Activated CD4-positive, alpha-beta T cell treated with anti-CD3 and anti-CD28 coated beads, Interleukin-2, amount 50 U/mL, for 16 hours (primary cell): ENCODE measurements at places on chromosomes 3 and 15.
A peak's percentile ranks its signal among the peaks of the same experiment; 100 is the strongest.

- DNase-seq: no peak
These were observed 74.0 kb upstream of the LINGO1 start for GRCh38 chr15:77706482-77707244.

DNA sequence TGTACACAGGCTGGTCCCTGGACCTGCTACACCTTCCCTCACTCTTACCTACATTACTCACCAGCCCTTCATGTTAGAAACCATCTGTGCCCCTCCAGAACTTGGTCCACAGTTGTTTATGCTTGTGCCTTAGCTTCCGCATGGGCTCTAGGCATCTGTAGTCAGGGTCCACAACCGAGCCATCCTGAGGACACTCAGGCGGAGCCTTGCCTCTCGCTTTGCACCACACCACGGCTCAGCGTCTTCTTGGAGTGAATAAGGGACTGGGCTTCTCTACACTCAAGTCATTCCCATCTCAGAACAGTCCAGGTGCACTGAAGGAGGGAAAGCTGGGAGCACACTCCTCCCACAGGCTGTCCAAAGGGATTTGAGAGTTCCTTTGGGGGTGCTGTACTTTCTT, 97.8 kb downstream of the HMG20A start:
- DNase-seq: no peak

DNA sequence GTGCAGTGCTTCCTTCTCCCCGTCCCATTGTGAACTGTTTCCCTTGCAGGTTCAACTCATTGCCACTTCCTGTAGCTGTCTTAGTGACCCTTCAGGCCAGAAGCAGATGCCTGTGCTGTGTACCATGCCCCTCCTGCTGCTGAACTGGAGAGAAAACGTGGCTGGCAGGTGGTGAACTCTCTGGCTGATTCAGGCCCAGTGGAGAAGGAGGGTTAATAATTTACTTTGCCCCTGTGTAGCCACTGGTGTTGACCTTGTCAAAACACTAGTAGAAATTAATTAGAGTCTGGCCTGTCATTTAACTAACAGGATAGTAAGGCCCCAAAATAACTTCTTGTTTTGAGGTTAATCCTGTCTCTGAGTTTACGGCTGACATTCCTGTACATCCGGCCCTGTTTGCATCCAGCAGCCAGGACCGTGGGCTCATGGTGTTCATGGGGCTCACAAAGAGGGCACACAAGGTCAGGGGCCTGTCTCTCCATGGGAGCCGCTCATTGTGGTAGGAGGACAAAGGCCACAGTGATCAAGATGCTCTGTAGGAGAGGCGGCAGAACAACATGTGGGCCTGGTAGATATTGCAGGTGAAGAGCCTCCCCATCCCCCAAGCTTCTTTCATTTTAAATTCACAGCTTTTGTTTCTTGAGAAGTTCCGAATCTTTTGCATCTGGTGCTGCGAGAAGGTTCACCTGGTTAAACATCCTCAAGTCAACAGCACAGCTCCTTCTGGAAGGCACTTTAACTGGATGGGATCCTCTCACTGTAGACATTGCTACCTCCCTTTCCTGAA, 101.6 kb downstream of the CGNL1 start:
- DNase-seq: no peak

DNA sequence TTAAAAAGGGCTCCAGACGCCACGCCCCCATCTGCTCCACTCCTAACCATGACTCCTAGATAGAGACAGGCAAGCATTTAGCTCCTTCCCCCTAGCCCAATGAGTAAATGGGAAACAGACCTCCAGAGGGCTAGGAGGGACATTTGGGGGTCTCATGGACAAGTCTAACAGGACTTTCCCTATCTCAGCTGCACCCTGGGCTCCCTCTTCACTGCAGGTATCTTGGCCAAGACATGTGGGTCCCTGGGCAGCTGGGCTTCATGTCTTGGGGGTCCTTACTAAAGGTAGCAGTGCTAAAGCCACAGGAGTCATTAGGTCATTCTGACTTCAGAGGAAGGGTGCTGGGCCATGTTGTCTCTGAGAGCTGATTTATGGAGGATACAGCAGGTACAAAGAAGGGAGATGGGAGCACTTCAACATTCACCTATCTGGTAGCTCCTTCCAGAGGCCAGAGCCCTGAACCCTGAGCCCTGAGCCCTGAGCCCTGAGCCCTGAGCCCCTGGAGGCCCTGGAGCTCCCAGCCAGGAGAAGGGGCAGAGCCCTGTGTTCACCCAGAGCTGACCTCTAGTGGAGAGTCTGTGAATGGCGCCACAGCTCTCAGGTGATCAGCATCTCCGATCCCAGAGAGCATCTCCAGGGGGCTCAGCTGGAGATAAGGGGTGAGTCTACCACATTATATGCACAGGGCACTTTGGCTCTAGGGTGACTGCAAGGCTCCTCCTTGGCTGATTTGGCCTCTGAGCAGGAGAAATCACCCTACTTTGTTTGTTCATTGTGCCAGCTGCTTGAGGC, 40.1 kb upstream of the EPHB1 start:
- peak; percentile 47 for DNase-seq

GRCh38 chr3:150170852-150171520, 200.3 kb upstream of the PFN2 start:
- no peak for DNase-seq

DNA sequence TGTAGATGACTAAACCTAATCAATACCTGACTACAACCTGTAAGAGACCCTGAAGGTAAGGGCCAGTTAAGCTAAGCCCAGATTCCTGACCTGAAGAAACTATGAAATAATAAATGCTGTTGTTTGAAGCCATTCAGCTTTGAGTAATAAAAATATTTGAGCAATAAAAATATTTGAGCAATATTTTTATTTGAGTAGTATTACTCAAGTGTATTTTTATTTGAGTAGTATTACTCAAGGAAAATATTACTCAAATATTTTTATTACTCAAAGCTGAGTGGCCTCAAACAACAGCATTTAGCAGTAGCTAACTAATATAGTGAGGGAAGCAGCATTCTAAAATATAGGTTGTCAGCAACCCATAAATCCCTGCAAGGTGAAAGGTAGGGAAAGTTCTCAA, 143.8 kb upstream of the RARB start:
- no peak for DNase-seq
